GDM1 (cell line): ENCODE measurements at places on chromosomes 16 and 17.

GRCh38 chr16:12600536-12601256 lies 203.0 kb downstream of the CPPED1 start:
- DNase-seq = no peak

DNA sequence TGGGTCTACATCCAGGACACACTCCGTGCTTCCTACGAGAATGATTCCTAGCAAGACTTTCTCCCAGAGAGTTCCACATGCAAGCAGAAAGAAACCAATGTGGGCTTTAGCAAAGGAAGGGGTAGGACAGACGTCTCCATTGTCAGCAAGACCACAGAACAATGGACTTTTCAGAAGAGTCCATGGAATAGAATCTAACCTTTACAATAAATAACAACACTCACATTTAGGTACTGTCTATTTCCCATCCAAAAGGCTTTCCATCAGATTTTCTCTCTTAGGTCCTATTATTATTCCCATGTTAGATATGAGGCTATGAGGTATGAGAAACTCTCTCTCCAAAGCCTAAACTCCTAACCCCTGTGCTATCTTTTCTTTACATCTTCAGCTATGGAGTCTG lies 360.9 kb downstream of the GRIN2A start:
- DNase-seq = no peak

DNA sequence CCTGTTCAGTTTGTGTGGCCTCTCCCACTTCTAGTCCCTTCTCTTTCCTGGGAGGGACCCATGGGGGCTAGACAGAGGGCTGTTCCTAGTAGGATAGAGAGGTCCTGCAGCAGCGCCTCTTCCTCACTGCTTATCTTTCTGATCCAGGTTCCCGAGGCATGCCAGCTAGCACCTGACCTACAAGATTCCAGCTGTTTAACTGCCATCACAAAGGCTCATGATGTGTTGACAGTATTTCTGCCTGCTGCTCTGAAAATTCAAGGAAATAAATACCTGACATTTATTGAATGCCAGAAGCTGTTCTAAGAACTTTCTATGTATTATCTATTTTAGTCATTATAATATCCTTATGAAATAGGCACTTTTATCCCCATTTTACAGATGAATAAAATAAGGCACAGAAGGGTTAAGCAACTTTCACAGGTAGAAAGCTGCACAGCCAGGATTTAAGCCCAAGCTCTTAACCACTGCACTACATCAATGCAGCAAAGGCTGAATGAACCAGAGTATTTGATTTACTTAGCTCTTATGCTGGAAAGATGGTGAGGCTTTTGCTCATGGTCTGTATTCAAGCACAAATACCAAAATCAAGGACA lies 38.8 kb downstream of the HEATR6 start:
- DNase-seq = no peak

DNA sequence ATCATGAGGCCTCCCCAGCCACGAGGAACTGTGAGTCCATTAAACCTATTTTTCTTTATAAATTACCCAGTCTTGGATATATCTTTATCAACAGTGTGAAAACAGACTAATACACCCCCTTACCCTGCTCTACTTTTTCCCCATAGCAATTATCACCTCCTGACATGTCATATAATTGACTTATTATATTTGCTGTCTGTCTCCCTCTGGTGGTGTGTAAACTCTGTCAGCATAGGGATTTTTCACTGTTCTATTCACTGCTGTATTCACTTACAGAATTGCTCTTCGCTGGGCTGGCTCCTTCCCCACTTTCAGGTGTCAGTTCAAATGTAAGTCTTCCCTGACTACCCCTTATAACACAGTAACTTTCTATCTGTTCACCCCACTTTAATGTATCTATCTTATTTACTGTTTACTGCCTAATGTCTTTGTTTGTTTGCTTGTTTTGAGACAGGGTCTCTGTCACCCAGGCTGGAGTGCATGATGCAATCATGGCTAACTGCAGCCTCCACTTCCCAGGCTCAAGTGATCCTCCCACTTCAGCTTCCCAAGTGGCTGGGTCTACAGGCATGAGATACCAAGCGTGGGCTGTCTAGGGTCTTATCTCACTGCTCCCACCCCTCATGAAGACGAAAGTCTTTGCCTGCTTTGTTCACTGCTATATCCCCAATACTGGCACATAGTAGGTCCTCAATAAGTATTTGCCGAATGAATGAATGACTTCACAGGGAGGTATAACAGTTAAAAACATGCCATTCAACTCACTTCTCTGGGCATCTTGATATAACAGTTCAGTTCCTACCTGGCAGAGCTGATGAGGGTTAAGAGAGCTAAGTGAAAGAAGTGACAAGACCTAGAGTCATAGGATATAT lies 52.4 kb upstream of the CDH3 start:
- no peak for DNase-seq

- no peak for DNase-seq
Observed at GRCh38 chr17:62862251-62862650, 54.1 kb upstream of the MARCHF10 start.

GRCh38 chr16:84117494-84117843 lies 727 bp upstream of the MBTPS1 start:
- no peak for DNase-seq

DNA sequence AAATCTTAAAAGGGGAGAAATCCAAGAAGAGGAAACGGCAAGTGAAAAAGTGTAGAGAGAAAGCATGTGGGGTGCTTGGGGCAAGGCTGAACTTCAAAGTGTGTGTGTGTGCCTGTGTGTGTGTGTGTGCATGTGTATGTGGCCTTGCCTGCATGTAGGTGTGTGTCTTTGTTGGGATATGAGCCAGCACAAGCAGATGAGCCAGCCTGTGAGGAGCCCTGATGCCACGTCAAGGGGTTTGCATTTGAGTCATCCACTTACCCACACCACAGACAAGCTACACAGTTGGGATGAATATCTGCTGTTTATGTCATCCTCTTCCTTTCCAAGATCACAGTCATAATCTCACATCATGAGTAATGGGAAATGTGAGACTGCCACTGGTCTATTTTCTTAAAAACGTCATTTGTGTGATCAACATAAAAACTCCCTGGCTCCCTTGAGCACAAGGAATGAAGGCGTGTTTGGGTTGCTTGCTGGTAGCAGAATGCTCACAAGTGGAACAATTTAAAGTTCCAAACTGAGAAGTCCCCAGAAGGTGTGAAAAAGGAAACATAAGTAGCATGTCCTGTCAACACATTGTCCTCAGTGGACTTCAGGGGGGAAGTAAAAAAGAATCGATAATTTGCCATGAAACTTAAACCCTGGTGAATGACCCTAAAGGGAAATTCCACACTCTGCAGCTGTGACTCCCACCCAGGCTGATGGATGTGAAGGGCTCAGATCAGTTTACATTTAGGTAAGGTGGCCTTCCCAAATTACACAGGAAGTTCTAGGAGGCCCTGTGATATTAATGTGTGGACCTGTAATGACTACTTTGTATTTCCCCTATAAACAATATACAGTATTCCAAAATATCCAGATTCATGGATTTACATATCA lies 14.7 kb downstream of the KCTD19 start:
- DNase-seq = no peak

- peak; percentile 14 for DNase-seq
Observed at GRCh38 chr17:57782062-57782490, 37.0 kb upstream of the CCDC182 start.

- no peak for DNase-seq
Observed at GRCh38 chr17:76735006-76735405, 2.1 kb downstream of the SRSF2 start.

DNA sequence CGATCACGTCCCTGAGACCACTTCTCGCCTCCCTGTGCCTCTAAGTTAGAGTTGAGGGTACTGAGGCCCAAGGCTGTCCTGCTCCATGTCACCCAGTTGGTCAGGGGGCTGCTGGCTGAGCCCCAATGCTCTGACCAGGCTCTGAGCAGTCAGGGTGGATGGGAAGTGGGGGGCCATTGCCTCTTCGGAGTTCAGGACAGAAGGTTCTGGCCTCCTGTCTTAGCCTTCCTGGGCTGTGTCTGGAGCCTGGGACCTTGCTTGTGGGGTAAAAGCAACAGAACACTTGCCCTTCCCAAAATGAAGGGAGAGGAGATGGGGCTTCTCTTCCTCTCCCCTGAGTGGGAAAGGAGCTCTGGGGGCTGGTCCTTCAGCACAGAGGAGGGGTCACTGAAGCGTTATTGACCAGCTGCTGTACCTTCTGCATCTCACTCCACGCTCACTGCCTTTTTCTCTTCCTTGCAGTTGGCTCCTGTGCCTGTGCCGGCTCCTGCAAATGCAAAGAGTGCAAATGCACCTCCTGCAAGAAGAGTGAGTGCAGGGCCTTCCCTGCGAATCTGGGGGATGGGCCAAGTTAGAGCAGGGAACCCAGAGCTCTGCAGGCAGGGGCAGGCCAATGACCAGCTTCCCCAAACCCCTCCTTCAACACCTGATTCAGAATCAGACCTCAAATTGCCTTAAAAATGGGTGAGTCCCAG lies 580 bp downstream of the MT1X start:
- no peak for DNase-seq

DNA sequence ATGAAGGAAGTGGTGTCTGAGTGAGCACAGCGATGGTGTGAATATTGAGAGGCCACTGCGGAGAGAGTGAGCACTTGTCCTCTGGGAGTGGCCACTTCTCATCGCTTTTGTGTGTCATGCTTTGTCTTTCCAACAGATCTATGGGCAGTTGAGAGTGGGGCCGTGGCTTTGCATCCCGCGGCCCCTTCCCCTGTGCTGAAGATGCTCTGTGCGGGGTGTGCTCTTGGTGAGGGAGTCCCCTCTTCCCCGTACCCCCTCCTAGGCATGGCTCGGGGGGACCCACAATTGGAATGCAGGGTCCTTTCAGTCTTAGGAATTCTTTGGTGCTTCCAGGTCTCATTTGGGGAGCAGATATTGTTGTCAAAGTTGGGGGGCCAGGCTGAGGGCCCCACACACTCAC lies 197.3 kb upstream of the WSCD1 start:
- no peak for DNase-seq

DNA sequence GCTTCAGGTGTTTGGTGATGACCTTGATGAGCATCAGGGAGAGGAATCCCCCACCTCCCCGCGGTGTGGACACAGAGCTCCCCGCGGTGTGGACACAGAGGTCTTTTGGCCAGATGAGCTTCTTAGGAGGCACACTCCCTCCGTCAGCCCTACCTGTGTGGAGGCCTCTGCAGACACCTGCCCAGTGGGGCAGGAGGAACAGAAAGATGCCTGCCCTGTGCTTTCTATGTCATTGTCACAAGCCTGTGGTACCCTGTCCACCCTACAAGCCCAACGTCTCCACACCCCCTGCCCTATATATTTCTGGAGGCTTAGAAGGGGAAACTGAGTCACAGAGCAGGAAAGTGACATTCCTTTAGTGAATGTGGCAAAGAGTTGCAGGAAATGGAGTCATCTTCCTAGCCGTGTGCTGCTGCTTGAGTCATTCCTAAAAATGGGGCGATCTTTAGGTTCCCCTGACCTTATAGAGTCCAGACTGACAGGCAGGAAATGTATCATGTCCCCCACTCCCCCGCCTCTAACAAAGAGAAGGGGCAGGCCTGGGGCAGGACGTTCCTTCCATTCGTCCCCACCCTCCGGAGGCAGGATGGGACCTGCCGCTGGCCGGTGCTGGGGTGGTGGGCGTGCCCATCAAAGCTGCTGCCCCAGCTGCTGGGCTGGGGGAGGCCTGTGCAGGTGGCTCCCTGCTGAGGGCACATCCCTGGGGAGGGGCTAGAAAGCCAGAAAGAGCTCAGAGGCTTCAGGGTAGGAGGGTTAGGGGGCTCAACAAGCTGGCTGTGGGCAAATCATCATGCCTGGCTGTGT lies 1.0 kb upstream of the C16orf74 start:
- no peak for DNase-seq

GRCh38 chr17:38914741-38915638 lies 10.4 kb upstream of the LASP1NB start:
- DNase-seq = no peak
